COR-L47 (cell line): ENCODE measurements at places on chromosomes 12 and 14.
A peak's percentile ranks its signal among the peaks of the same experiment; 100 is the strongest.

- no peak for DNase-seq
Observed at GRCh38 chr14:63026491-63026890, 18.8 kb downstream of the KCNH5 start.

DNA sequence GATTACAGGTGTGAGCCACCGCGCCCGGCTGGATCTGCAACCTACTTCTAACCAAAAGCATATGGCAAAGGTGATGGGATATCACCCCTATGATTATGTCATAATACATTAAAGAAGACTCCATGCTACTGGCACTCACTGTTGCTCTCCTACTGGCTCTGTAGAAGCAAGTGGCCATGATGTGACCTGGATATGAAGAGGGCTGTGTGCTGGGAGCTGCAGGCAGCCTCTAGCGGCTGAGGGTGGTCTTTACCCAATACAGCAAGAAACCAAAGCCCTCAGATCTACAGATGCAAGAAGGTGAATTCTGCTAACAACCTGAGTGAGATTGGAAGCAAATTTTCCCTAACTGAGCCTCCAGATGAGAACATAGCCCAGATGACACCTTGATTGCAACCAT is 34.2 kb upstream of the TRIM9 start:
- no peak for DNase-seq

- no peak for DNase-seq
Observed at GRCh38 chr12:64699504-64700115, 59.6 kb downstream of the GNS start.

GRCh38 chr12:101763246-101763931 is 24.1 kb upstream of the SYCP3 start:
- no peak for DNase-seq

- no peak for DNase-seq
Observed at GRCh38 chr14:58961045-58961731, 227.3 kb upstream of the DAAM1 start.

DNA sequence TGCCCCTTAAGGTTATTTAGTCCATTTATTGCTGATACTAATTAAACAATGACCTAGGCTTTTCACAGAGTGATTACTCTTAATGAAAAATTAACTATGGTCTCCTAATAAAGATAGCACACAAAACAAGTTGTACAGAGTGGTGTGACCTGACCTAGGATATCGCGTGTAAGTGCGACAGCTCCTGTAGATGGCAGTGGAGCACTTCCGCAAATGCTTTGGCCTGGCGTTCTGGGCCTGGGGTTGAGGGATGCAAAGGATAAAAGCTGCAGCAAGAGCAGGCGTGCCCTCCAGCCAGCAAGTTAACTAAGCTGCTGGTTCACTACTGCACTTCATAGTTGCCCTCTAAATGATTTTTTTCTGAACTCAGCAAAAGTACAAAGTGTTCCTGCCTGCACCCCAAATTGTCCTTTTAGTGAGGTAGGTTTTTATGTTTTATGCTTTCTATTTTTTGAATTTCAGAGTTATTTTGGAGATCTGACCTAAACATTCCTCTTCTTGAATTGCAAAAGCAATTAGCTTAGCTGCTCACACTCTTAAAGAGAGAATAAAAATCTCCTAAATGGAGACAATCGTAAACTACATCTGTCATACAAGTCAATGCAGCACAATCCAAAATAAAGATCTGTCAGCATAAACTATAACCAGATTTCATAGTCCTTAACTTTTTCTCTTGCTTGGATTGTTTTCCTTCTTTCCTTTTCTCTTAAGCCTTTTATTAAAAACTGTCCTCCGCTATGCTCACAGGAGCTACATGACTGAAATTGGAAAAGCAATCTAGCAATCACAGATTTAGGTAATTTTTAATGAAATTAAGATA is 379.6 kb downstream of the LRIG3 start:
- DNase-seq, result peak; percentile 88

- DNase-seq, result no peak
Observed at GRCh38 chr14:29738950-29739349, 188.7 kb downstream of the PRKD1 start.

DNA sequence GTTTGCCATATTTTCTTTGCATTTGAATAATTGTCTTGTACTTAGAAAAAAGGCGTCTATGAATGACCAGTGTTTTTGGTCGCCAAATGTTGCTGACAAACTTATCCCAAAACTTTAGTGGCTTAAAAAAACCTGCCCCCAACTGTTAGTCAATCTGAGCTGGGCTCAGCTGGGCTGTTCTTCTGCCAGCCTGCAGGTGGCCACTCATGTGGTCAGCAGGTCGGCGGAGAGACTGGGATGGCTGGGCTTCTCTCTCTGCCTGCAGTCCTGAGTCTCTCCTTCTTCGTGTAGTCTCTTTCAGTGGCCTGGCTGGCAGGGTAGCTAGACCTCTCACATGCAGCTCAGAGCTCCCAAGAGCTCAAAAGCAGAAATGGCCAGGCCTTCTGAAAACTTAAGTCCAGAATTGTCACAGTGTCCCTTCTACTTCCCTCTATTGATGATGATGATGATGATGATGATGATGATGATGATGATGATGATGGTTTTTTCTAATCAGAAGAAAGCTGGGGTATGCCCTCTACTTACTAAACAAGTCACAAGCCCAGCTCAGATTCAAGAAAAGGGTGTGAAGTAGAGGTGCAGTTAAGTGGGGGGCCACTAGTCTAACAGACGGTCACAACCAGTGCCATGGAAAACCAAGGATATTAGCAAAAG is 87.9 kb downstream of the PTPN11 start:
- no peak for DNase-seq

DNA sequence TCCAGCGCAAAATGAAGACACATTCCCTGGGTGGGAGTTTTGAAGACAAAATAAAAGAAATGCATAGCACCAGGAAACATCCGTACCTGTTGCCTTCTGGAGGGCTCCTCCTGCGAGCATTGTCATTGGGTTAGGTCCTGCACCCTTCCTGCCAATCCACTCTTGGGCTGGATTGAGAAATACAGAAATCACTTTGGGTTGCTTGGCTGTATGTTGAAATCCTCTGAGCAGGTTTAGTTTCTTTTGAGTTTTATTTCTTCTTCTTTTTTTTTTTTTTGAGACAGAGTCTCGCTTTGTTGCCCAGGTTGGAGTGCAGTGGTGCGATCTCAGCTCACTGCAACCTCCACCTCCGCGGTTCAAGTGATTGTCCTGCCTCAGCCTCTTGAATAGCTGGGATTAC is 67.6 kb downstream of the ARF6 start:
- DNase-seq, result no peak

DNA sequence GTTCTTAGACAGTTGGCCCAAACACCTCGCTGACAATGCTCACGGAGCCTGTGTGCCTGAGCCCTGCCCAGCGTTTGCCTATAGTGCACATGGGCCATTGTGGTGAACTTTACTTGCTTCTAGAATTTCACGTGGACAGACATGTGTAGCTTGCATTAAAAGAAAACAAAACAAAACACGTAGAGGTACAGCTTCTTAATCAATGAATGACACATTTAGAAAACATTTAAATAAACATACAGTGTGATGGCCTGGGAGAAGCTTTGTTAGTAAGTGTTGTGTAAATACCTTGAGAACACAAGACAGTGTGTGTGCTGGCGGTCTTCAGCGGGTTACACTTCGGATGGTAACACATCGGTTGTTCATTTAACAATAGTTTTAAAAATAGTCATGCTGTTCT is 38.1 kb downstream of the SMOC1 start:
- DNase-seq, result peak; percentile 7

- DNase-seq, result no peak
Observed at GRCh38 chr12:16473610-16474326, 126.3 kb downstream of the MGST1 start.
